ENCODE measurements at places on chromosomes 13 and 19.
A peak's percentile ranks its signal among the peaks of the same experiment; 100 is the strongest.

GRCh38 chr13:80339563-80339911 lies 1.4 kb downstream of the SPRY2 start:
- peak; percentile 66 for DNase-seq

DNA sequence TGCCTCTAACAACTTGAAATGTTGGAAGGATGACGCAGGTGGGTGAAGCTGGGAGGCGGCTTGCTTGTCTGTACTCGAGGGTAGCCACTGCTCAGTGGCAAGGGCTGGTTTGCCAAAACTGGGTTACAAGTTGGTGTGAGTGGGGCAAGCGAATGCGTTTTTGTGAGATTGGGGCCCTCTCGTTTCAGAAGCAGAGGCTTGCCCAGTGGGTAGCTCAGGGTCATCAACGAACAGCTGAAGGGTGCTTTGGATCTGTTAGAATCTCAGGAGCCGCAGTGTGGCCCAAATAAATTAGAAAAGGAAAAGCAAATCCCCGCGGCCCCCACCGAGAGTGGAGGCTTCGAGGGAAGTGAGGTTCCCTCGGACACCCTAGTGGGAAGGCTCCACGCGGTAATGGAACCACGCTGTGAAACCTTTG lies 7.3 kb downstream of the ATP4B start:
- DNase-seq, result no peak

GRCh38 chr13:71493189-71493588 lies 373.8 kb downstream of the DACH1 start:
- no peak for DNase-seq

DNA sequence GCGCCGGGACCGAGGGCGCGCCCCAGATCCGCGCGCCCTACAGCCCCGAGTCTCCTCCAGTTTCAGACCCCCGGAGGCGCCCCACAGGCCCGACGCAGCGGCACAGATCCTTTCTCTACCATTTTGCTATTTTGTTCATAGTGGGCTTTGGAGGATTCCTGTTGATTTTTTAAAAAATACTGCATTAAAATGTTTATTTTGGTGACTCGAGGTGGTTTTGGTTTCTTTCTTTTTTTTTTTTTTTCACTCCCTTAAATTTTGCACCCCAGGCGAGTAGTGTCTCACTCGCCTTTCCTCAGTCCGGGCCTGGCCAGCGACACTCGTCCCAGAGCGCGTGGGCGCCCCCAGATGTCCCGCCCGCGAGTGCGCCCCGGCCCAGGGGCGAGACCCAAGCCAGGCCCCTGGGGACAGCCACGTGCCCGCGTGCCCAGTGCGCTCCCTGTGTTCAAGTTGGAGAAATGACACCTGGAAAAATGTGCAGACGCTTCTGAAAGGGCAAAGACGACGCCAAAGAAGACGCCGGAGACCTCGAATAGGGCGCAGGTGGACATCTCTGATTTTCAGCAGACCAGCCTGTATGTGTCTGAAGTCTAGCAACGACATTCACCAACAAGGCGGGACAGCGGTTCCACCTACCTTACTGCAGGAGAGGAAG lies 471 bp upstream of the INSR start:
- DNase-seq, result peak; percentile 47

- no peak for DNase-seq
Measured at GRCh38 chr13:24115671-24116070, 44.8 kb upstream of the SPATA13 start.

- DNase-seq, result no peak
Measured at GRCh38 chr13:44660050-44660449, 83.9 kb upstream of the TSC22D1 start.

- peak; percentile 42 for DNase-seq
Measured at GRCh38 chr19:39411081-39411831, 1.2 kb upstream of the PLEKHG2 start.

- DNase-seq, result no peak
Measured at GRCh38 chr13:97369261-97369893, 64.6 kb upstream of the RAP2A start.

DNA sequence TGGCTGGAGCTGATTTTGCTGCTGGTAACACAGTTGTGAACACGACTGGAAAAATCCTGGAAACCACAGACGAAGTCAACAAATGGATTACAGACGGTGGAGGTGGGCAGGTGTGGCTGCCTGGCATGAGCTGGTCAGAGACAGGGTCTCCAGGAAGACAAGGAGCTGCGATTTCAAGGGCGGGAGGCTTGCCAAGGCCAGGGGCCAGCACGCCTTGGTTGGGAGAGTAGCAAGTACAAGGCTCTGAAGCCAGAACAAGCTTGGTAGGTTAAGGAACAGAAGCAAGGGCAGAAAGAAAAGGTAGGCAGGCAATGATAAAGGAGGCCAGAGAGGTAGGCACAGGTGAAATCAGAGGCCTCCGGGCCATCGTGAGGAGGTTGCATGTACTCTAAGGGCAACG lies 50.7 kb upstream of the AMER2 start:
- no peak for DNase-seq

DNA sequence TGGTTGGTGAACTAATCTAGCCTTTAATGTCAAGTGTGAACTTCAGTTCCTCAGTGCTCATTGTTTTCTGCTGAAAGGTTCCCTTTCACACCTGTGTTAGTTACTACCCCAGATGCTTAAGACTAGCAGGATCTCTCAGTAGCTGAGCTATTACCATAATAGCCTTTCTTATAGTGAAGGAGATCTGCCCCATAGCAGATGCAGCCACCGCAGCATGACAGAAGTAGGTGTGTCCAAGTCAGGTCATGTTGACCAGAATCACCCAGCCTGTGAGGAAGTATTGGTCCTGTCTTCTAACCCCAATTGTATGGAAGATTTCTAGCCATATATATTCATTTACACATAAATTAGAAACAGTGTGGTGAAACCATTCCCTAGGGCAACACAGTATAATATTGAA lies 37.3 kb downstream of the ZAR1L start:
- peak; percentile 13 for DNase-seq

DNA sequence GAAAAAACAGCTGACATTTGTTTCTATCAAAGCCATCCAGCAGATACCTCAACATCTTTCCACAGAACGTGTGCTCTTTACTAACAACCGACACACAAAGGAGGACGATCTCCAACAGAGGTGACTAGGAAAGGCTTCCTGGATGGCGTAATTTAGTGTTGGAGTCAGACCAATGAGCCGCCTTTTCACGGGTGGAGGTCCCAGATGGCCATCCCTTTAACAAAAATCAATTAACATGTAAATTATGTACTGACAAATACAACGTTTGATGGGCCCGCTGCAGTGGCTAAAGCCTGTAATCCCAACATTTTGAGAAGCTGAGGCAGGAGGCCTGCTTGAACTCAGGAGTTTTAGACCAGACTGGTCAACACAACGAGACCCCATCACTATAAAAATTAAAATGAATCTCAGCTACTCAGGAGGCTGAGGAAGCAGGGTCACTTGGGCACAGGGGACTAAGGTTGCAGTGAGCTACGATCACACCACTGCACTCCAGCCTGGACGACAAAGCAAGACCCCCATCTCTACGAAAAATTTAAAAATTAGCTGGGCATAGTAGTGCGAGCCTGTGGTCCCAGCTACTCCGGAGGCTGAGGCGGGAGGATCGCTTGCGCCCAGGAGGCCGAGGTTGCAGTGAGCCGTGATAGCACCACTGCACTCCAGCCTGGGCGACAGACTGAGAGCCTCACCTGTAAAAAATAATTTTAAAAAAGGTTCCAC lies 1.2 kb upstream of the DPY19L3 start:
- DNase-seq, result peak; percentile 77

GRCh38 chr19:12163826-12164225 lies 930 bp downstream of the ZNF136 start:
- DNase-seq, result no peak

GRCh38 chr13:108070925-108071324 lies 144.4 kb downstream of the LIG4 start:
- DNase-seq, result no peak

DNA sequence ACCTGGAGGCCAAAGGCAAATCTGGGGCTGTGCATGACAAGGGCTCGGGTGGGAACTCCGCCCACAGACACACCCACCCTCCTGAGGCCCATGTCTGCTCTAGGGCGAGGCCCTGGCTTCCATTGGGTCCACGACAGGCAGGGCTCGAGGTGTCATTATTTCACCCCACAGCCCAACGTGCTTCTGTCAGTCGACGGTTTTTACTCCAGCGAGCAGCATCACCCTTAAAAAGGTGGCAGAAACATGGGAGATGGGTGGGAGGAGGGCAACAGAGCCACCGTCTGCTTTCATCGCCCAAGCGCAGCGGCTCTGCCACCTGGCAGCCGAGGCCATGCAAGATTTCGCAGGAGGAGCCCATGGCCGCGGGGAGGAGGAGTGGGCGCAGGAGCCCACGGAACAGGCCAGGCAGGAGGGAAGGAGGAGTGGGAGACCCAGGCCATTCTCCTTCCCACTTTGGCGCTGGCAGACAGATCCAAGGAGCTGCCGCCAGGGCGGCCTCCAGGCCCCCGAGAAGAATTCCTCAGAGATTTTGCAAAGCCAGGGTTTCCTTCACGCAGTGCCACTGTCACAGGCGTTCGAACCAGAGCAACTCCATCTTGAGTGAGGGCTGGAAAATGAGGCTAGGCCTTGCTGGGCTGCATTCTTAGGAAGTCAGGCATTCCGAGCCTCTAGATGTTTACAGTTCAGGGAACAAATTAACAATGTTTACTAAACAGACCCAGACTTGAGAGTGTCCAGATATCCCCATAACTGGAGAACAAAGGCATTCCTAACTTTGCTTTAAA lies 49.3 kb upstream of the TUBGCP3 start:
- DNase-seq, result peak; percentile 50

- DNase-seq, result no peak
Measured at GRCh38 chr19:16429066-16429758, 42.6 kb downstream of the EPS15L1 start.

DNA sequence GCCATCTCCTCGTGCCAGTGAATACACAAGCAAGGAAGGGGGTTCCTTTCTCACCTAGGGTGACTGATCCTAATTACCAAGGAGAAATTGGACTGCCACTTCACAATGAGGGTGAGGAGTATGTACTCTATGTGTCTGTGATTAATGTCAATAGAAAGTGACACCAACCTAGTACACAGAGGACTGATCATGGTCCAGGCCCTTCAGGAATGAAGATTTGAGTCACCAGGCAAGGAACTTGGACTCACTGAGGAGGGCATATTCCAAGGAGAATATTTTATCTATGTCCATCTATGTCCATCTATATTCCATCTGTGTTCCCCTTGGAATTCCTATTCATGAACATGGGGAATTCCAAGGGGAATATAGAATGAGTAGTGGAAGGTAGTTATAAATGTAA lies 9.2 kb upstream of the ALOX5AP start:
- DNase-seq, result no peak

GRCh38 chr13:113059891-113060290 lies 45.7 kb upstream of the F7 start:
- no peak for DNase-seq

DNA sequence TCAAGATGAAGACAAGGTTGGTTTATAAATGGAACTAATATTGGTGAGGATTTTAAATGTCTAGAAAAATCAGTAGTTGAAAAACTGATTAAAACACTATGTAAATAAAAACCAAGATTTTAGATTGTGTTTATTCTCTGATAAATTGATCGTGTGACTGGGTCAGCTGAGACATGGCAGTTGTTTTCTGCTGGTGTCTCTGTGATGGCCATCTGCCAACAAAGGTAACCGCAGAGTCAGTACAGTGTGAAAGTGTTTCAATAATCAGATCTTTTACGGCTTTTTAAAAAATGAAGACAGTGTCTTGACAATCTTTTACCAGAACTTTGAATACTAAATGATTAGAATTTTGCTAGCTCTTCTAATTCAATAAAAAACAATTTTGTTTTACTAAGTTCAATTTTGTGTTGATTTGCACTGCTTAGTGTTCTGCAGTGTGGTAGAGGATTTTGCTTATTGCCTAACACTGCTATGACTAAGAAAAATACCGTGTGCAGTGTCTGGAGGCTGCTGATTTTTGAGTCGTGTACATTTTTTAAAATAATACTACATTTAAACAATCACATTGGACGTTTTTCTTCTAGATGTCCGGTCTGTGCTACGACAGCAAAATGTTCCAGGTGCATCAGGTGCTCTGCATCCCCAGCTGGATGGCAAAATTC lies 32.7 kb upstream of the GPR183 start:
- DNase-seq, result no peak

- DNase-seq, result no peak
Measured at GRCh38 chr19:3109491-3109890, 15.3 kb downstream of the GNA11 start.

- DNase-seq, result peak; percentile 43
Measured at GRCh38 chr19:35299523-35300338, 7.8 kb downstream of the MAG start.

- no peak for DNase-seq
Measured at GRCh38 chr13:110097013-110097412, 209.9 kb downstream of the COL4A1 start.

DNA sequence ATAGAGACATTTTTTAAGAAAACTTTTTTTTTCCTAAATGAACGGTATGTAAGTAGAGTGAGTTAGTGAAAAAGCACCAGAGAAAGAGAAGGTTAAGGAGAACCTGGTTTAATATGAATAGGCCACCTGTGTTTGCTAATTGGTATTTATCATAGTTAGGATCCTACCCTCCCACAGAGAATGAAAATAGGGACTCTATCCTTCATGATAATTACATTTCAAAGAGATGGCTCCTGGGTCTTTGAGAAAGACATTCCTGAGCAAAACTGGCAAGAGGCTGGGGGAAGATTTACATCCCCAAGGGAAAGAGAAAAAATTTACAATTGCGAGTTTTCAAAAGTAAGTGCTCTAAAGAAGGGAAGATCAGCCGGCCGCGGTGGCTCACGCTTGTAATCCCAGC lies 1284.5 kb downstream of the SLITRK1 start:
- DNase-seq, result peak; percentile 64

GRCh38 chr19:1432507-1432887 lies 5.7 kb upstream of the RPS15 start:
- DNase-seq, result no peak

GRCh38 chr13:21458451-21458812 lies 671 bp downstream of the ZDHHC20 start:
- DNase-seq, result peak; percentile 87

DNA sequence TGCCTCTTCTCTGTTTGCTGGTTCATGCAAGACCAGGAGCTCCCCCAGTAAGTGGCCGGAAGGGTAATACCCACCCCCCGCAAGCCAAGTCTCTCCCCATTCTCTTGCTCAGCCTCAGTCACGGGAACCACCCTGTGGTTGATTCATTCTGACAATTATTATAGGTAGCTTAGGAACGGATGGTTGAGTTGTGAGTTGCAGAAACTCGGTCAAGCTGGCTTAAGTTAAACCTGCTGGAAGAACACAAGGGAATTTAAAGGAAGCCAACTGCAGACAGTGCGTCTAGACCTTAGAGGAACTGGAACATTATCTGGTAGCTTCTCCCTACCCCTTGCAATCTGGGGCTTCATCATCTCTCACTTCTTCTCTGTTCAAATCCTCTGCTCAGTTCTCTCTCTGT lies 8.9 kb downstream of the FPR1 start:
- DNase-seq, result no peak

GRCh38 chr13:46164661-46165060 lies 17.3 kb downstream of the LCP1 start:
- DNase-seq, result no peak

- DNase-seq, result no peak
Measured at GRCh38 chr13:40648040-40648439, 18.4 kb downstream of the FOXO1 start.

- DNase-seq, result peak; percentile 60
Measured at GRCh38 chr19:8491574-8491973, 10.9 kb downstream of the PRAM1 start.
